ENCODE measurements at places on chromosomes 4 and X.

DNA sequence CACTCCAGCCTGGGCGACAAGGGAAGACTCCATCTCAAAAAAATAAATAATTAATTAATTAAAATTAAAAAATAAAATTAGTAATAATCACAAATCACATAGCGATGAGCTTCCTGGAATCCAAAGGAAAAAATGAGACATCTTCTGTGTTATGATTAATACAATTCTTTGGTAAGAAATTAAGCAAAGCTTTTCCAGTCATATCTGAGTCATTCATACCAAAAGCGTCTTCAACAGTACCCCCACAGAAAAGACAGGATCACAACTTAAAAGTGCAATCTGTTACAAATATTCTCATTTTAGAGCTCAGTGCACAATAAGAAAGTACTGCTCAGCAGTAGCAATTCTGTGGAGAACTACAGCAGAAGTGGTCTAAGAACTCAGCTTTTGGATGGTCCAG lies 168.5 kb upstream of the MXRA5 start:
- H3K4me1 ChIP-seq: no peaks in the 10 kb centered on the region
- no peak overlapping the region for H3K27ac ChIP-seq
- no peak overlapping the region for H3K4me3 ChIP-seq

DNA sequence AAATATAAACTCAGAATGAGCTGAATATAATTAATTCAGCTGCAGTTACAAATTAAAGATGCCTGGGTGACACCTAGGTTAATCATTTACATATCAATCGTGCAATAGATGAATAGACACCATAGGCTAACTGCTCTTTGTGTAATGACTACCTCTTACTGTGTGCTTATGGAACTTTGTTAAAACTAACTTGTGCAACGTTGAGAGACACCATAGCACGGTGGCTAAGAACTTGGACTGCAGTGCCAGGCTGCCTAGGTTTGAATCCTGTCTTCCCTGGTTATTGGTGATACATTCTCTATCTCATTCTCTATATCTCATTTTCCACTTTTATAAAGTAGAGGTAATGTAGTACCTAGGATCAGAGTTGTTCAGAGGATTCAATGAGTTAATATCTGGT lies 46.9 kb downstream of the SMAD1 start:
- DNase-seq: no peak
- no peak overlapping the region for H3K27ac ChIP-seq
- H3K4me1 ChIP-seq: no peaks in the 10 kb centered on the region
- H3K4me3 ChIP-seq: no peak overlapping the region

DNA sequence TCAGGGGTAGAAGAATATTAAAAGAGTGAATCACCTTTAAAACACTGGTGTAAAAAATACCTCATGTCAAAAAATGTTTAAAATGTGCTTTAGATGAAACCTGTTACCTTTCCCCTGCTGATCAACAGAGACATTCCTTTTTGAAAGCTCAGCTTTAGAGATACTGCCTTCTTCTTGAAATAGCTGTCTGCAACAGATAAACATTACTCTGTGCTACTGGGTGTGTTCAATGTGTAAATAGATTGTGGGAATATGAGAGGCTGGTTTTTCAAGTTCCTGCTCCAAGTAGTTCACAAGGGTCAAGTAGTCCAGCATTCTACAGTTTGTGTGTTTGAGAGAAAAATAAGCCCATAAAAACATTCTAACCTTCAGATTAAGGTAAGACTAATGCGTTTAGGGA lies at the start of gene SYTL5:
SYTL5 (plus strand) TSS at position 263 of the 400 bp plus-strand sequence. CDS start 27,337 bp downstream, outside the sequence.
- H3K4me1 ChIP-seq: no peaks in the 10 kb centered on the region
- DNase-seq: no peak
- H3K27ac ChIP-seq: no peak within 1 kb of the TSS
- H3K4me3 ChIP-seq: no peak within 1 kb of the TSS

DNA sequence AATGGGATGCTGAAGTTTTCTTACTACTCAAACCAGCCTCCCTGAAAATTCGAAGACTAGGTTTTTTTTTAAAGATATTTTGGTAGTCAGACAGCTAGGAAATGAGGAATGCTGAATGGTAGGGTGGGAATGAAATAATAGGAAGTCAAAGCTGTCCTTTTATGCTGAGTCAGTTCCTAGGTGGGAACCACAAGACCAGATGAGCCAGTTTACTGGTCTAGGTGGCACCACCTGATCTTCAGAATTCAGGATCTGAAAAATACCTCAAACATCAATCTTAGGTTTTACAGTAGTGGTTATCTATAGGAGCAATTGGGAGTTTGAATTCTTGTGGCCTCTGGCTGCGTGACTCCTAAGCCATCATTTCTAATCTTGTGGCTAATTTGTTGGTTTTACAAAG lies 183.1 kb upstream of the GALNT7 start:
- H3K4me3 ChIP-seq: no peak overlapping the region
- peaks cover 5% of the 10 kb centered on the region for H3K27me3 ChIP-seq
- no peak for DNase-seq
- H3K27ac ChIP-seq: no peak overlapping the region
- H3K36me3 ChIP-seq: no peaks in the 10 kb centered on the region

DNA sequence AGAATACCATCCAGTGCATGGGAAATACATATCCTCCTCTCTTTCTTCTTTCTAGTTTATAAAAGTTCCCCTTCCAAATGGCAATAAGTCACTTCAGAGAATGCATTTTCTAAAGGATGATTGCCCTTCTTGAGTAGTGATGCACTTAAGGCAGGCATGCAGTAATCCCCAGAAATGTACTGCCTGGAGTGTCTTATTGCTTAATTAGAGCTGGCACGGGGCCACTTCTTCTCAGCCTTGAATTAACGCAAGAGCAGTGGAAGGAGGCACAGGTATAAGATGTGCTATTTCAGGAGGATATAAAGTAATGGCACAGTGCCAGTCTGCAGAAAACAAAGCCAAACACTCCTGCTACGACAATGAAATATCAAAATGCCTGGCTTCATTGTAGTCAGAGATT lies 371.4 kb upstream of the FAM241A start:
- H3K36me3 ChIP-seq: no peaks in the 10 kb centered on the region
- no peaks in the 10 kb centered on the region for H3K4me1 ChIP-seq
- H3K4me3 ChIP-seq: no peak overlapping the region

DNA sequence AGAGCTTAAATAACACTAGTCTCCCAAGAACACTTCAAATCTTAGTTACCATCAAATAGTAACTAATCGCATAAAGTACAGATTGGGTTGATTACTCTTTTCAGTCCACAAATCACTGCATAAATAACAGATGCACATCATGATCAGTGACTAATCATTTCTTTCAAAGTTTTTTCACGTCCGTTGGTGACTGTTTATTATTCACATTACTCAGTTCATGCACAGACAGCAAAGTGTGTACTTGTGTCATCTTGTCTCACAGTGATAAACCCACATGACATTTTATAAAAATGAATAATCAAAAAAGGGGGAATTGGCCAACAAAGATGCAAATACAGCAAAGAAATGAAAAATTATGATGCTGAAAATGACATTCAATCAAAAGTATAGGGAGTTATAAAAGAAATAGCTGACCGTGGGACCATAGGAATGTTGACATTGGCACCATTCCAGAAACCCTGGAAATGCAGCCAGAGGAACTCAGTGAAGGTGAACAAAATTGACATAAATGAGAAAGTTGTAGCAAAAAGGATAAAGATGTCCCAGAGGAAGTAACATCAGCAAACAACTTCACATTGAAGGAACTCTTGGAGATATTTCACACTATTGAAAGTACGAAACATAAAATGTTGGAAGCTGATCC lies 161.5 kb downstream of the SOX3 start:
- H3K4me1 ChIP-seq: no peaks in the 10 kb centered on the region
- H3K4me3 ChIP-seq: no peak overlapping the region
- no peak for DNase-seq
- no peaks in the 10 kb centered on the region for H3K36me3 ChIP-seq

GRCh38 chr4:82005158-82005557 lies 368.6 kb downstream of the HNRNPD start:
- peaks cover 1% of the 10 kb centered on the region for H3K27me3 ChIP-seq
- no peaks in the 10 kb centered on the region for H3K36me3 ChIP-seq
- H3K4me1 ChIP-seq: no peaks in the 10 kb centered on the region
- H3K4me3 ChIP-seq: no peak overlapping the region

DNA sequence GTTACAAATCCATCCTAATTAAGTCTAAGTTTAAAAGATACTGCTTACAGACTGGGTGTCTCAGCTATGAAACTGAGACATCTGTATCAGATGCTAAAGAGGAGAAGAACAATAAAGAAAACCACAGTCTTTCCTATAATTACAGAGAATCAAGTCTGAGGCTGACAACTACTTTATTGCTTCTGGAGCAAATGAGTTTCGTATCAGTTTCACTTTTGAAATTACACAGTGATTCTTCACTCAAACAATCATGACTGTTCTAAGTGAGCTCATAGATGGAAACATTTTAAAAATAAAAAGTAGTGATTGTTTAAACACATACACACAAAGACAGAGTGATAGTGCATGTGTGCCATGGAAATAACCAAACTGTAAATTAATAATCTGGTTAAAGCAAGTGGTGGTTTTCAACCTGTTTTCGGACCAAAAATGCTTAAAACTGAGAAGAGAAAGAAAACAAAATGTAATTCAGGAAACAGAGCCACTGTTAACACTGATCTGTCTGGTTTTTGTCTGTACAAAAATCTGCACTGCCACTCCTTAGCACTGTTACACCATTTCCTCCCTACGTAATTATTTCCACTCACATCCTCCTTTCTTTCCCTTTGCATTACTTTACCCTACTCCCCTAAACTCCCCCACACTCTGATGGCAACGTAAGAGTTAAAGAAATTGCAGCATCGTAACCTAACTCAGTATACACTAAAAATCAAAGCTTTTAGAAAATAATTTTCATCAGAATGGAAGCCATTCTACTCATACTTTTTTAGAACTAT lies 12.5 kb downstream of the RFC1 start:
- peak; percentile 32 for DNase-seq
- H3K27ac ChIP-seq: peak overlapping the region; percentile 96
- H3K4me3 ChIP-seq: peak overlapping the region; percentile 80
- H3K36me3 ChIP-seq: peaks cover 35% of the 10 kb centered on the region

DNA sequence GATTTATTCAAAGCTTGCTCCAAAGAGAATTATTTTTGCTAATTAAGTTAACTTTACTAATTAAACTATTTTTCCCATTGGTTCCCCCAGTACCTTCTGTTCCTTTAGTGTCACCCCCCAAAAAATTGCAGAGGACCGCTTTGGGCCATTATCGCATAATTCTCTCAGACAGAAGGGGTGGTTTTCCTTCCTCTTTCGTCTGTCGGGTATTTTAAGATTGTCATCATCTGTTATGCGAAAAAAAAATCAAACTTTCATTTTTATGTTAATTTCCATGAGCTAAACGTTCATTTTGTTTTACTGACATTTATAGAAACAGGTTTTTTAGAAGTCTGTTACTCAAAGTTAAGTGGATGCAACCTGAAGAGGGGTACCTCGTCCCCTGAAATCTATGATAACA lies 76.2 kb upstream of the DDX3X start:
- no peak overlapping the region for H3K4me3 ChIP-seq
- no peak for DNase-seq
- H3K4me1 ChIP-seq: peaks cover 6% of the 10 kb centered on the region
- H3K36me3 ChIP-seq: peaks cover 2% of the 10 kb centered on the region

GRCh38 chrX:132044953-132045352 lies 21.9 kb downstream of the STK26 start:
- no peak overlapping the region for H3K4me3 ChIP-seq
- H3K27me3 ChIP-seq: no peaks in the 10 kb centered on the region
- H3K36me3 ChIP-seq: peaks cover under 1% of the 10 kb centered on the region

DNA sequence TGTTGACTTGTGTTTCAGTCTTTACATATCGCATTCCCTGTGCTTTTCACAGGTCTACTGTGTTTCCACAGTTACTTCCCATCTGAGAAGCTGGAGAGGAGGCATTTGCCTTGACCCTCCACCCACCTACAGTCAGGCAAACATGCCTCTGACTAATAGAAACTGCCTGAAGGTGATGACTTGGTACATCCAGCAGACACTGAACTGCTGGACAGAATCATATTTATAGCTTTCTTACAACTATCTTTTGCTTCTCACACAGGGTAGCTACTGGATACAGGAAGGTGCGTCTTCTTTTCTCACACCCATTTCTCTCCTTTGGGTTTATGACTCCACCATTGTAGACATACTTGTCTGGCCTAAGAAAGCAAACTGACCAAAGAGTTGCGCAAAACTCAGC lies 58.0 kb downstream of the VGLL1 start:
- H3K4me1 ChIP-seq: peaks cover 57% of the 10 kb centered on the region
- peaks cover 4% of the 10 kb centered on the region for H3K36me3 ChIP-seq
- DNase-seq: no peak
- no peak overlapping the region for H3K27ac ChIP-seq

DNA sequence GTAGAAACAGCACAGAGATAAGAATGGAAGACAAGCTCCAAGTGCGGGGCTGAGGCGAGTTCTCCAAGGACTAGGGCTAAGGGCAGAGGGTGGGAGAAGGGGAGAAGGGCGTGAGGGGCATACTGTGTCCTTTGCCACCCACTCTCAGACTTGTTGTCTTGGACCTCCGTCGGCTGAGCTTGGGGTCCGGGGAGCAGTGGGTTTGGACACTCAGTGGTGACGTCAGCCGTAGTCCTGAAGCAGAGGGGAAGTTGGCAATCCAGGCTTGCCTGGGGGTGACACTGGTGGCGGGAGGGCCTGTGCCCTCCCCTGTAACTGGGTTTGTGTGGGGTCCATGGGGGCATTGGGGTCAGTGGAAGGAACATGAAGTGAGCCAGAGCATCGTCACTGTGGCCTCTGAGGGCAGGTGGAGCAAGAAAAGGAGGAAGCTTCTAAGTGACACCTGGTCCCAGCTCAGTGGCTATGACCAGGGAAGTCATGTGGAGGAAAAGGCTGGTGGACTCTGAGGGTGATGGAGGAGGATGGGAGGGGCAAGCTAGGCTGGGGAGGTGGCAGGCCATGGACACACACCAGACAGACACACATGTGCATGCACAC lies 17.6 kb downstream of the CD99 start:
- no peak for DNase-seq
- peak overlapping the region; percentile 68 for H3K4me3 ChIP-seq
- peak overlapping the region; percentile 88 for H3K27ac ChIP-seq
- no peaks in the 10 kb centered on the region for H3K27me3 ChIP-seq
- H3K36me3 ChIP-seq: peaks cover 41% of the 10 kb centered on the region
- H3K4me1 ChIP-seq: peaks cover 60% of the 10 kb centered on the region

DNA sequence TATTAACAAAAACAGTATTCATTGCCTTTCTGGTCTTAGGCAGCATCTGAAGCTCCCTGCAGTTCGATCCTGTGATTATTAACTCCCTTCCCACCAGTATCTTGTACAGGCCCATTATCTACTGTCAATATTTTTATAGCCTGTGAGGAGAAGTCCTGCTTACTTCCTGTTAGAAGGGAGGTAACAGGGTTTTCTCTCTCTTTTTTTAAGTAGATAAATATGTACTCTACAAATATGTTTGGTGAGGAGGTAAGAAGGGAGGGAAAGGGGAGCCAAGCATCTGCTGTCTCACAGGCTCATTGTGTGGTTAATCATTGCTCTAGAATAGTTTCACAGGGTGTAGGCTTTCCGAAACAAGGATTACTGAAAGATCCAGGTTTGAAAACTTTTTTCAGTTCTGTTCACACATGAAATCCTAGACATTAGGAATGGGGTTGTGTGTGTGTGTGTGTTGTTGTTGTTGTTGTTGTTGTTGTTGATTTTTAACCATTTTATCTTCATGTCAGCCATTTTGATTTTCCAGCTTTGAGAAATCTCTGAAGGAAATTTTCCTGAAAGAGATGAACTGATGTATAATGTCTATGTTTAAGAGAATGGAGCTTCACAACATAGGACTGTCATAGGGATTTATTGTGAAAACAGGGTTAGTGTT lies 14.2 kb downstream of the ATOH1 start:
- no peak overlapping the region for H3K4me3 ChIP-seq
- no peaks in the 10 kb centered on the region for H3K36me3 ChIP-seq
- H3K27me3 ChIP-seq: peaks cover 2% of the 10 kb centered on the region
- H3K27ac ChIP-seq: no peak overlapping the region
- no peak for DNase-seq

- H3K27ac ChIP-seq: peak within 1 kb of the TSS; percentile 97
- H3K4me1 ChIP-seq: peaks cover 32% of the 10 kb centered on the region
- peaks cover 15% of the 10 kb centered on the region for H3K36me3 ChIP-seq
- H3K4me3 ChIP-seq: peak within 1 kb of the TSS; percentile 99
- DNase-seq: peak; percentile 71
Measured at GRCh38 chrX:70133303-70134115, at the start of gene IGBP1. IGBP1 (plus strand) TSS chrX:70133447; CDS start chrX:70133948, 501 bp downstream.

All from activated T-helper 1 cell treated with anti-CD3 and anti-CD28 coated beads, Interleukin-12 subunit alpha, Interleukin-12 subunit beta, Interleukin-2, Interleukin-4 antibody, amounts not matched to agents 30 ng/mL and 10 ng/mL and 1 ng/mL, durations not matched to agents 14 hours and 24 hours and 36 hours (primary cell).